ENCODE measurements at places on chromosomes 2 and 18.

DNA sequence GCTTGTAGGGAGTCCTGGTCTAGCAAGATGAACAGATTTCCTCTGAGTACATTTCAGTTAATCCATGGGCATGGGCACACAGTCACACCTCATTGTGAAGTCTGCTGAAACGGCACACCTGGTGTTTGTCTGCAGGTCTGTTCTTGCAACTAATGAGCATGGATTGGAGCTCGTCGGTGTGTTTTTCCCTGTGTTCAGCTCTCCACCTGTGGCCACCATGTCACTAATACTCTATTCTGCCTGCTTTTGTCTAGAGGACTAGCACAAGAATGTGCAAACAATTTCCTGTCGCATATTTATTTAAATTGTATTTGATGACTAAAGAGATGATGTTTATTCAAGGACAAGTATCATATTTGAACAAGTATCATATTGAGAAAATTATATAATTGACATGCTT lies 24.5 kb upstream of the PPP4R1 start:
- DNase-seq = no peak

- no peak for DNase-seq
These were observed 62.4 kb downstream of the L3MBTL4 start for GRCh38 chr18:6352275-6352674.

- DNase-seq = no peak
These were observed 406.0 kb downstream of the TGIF1 start for GRCh38 chr18:3855966-3856365.

DNA sequence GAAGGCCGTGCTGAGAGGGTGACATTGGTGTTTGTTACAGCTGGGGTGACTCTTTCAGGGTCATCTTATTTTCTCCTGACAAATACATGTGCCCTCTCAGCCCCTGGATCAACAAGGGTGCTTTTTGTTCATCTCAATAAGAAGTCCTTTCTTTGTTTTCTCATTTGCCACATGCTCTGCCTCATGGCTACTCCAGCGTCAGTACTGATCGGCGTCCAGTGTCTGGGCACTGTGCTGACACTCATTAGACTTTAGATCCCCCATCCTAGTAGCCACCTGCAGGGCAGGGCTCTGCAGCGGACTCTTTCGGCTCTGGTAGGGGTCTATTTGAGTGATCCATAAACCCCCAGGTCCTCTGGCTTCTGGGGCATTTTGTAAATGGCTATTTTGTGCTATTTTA lies 38.4 kb downstream of the NPPC start:
- no peak for DNase-seq

GRCh38 chr18:68738564-68738963 lies 23.7 kb upstream of the TMX3 start:
- no peak for DNase-seq

DNA sequence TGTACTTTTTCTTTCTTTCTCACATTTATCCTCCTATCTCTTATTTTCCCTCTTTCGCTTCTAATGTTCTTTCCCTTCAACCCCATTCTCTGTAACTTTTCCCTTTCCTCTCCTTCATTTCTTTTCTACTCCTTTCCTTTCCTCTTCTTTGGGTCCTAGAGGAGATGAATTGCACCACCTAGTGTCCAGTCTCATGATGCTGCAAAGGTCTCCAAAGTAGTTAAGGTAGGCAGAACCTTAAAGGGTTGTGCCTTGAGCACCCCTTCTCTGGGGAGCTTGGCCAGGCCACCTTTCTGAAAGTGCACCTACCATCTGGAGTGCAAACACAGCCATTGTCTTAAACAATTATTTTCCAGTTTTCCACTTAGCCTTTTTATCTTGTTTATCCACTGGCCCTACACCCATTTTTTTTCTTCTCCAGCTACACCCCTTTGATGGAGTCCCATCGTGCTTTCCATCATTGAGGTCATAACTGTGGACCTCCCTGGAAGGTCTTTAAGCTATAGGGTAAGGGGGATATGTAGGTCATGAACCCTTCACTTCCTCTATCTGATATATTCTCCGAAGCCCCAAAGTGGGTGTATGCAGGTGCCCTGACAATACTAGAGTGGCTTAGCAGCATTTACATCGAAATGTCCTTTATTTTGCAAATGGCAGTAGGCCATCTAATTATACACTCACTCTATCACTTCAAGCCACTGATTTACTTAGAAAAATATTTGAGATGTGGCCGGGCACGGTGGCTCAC lies 155.9 kb downstream of the ESCO1 start:
- peak; percentile 58 for DNase-seq

DNA sequence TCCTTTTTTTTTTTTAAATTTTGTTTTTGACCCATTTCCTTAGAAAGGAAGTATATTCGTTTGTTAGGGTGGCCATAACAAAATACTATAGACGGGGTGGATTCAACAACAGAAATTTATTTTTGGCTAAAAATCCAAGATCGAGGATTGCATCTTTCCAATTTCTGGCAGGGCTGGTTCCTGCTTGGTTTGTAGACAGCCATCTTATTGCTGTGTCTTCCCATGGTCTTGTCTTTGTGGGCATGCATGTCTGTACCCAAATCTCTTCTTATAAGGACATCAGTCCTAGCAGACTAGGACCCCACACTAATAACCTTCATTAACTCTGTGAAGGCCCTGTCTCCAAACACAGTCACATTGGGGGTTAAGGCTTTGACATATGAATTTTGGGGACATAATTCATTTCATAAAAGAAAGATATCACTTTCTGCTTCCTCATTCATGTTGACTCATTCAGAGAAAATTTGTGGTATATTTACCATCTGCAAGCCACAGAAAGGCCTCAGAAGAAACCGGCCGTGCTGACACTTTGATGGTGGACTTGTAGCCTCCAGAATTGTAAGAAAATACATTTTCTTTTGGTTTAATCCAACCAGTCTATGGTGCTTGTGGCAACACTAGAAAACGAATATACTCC lies 262.1 kb downstream of the LPIN1 start:
- no peak for DNase-seq

DNA sequence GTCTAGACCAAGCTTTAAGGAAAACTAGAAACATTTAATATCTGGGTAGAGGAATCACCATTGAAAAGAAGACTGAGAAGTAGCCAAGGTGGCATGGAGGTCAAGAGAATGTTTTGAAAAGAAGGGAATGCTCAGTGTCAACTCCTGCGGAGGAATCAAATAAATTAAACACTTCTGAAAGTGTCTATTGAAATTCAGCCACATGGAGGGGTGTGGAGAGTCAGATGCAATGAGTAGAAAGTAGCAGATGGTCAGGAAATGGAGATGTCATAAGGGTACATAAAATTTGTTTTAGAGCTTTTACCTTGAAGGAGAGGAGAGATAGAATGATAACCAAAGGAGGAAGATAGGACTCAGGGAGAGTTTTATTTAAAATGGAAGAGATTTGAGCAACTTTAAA lies 35.1 kb downstream of the NLRC4 start:
- no peak for DNase-seq

- DNase-seq = peak; percentile 79
These were observed 114.7 kb downstream of the FAM210A start for GRCh38 chr18:13611601-13612195.

DNA sequence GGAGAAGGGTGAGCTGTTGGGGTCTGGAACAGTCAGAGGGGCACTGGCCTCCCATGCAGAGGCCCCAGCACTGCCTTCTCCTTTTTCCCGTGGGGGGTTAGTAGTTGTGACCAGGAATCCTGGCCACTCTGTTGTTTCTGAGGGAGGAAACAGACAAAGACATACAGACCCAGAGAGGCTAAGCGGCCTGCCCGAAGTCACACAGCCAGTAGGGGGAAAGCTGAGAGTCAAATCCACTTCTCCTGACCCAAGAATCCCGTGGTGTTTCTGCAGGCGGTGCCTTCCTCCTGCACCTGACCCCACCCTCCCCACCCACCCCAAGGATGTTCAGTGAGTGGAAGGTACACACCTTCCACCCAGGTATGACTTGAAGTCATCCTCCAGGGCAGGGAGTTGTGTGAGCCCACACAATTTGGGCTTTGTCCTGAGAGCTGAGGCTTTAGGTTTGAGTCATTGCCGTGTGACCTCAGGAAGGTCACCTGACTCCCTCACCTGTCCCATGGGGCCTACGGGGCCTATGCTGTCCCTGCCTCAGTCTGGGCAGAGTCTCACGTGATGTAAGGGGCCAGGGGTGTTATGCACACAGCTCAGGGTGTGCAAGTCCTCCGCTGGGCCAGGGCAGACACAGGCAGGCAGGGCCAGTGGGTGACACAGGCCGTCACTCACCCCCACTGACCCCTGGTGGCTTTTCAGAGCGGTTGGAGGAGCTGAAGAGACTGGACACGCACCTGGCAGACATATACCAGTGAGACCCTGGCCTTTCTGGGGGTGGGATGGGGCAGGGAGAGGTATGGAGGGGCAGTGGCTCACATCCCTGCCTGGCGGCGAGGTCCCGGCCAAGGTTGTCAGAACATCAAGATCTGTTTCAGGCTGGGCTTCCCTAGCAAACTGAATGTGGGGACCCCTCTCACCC lies 5.0 kb downstream of the NT5DC4 start:
- no peak for DNase-seq

- no peak for DNase-seq
These were observed 58.9 kb upstream of the RNU4ATAC start for GRCh38 chr2:121471532-121472469.

GRCh38 chr2:45145073-45145899 lies 136.0 kb upstream of the SIX2 start:
- no peak for DNase-seq

DNA sequence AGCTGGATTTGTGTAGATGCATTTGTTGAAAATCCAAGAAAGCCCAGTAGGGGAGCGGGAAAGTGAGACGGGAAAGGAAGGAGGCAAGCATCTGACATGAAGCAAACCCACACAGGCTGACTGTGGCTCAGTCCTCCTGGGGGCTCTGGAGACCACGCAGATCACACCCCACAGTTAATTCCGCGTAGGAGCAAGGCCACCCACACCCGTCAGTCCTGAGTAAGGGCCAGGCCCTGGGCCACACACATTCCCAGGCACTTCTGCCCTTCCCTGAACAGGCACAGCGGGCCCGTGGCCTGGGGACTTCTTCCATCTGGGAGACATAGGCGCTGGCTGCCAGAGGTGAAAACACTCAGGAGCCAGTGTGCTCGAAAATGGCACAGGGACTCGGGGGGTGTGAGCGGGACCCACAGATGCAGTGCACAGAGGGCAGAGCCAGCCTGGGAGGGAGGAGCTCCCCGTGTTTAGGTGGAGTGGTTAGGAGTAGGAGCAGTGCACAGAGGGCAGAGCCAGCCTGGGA lies 19.4 kb upstream of the PRLH start:
- DNase-seq = no peak

GRCh38 chr2:85801871-85802270 lies 48.1 kb downstream of the ATOH8 start:
- DNase-seq = no peak

DNA sequence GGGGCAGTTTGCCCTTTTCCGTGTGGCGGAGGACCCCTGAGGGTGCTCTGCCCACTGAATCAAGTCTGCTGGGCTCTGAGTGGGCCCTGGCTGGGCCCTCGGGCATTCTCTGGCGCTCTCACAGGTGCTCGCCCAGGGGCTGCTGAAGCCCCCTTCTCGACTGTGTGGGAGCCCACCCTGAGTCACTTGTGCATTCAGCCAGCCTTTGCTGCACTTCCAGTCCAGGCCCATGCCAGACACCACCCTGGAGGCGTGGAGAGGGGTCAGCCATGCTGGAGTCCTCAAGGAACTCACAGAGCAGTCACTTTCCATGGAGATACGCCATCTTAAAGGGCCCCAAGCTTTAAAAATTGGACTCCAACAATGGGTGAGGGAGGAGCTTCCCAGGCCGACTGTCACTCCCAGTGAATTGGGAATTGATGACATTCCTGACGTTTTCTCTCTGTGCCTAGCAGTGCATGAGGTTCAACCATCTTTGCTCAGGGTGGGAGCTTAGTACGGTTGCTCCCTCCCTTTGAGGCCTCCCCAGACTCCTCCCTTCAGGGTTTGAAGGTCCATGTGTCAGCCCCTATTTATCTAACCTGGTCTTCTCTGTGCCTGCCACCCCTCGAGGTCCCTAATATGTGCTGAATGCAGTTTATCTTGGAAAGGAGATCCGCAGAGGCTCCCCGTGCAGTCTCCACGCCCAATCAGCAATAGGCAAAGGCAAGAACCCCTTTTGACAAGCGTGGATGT lies 71.8 kb upstream of the HS6ST1 start:
- DNase-seq = no peak

- DNase-seq = no peak
These were observed 59.7 kb upstream of the ZC3H15 start for GRCh38 chr2:186426153-186427016.

DNA sequence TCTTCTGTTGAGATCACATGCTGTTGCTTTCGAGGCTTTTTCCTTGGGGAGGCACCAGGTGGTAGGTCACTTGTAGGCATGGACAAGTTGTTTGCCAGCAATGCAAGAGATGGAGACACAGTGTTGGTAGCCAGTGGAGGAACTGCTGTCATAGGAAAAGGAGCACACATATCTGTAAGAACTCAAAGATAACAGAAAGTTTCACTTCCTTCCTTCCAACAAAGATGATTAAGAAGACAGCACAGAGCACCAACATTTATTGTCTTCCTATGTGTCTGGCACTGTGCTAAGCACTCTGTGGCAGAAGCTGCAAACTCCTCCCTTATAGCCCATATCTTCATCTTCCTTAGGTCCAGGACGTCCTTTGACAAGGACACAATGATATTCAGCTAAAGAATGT lies 64.5 kb upstream of the AMMECR1L start:
- DNase-seq = no peak
